ENCODE measurements at places on chromosomes 13 and 19. TPM values are rescaled to one million over a fixed set of nuclear protein-coding genes. Genes with fewer than 3 reads are reported as not detected.

Gene CYP4F2
- not detected for total RNA-seq

Gene MAB21L1
- total RNA-seq = 3.7 TPM

Gene CPB2
- total RNA-seq = not detected

Gene TUBA3C
- total RNA-seq = not detected

Gene TPGS1
- total RNA-seq = 68.7 TPM

Gene SPIB
- not detected for total RNA-seq

Gene SIGLEC12
- not detected for total RNA-seq

Gene ZNF793
- not detected for total RNA-seq

Gene TSSK6
- total RNA-seq = 0.74 TPM

Gene KCNJ14
- total RNA-seq = 0.53 TPM

Gene TUBB4A
- total RNA-seq = not detected

Gene DENND1C
- not detected for total RNA-seq

Gene DYRK1B
- 1.9 TPM for total RNA-seq

Gene KIR3DL1
- total RNA-seq = not detected

Gene FOSB
- total RNA-seq = 1.1 TPM

Gene LRRC63
- not detected for total RNA-seq

Gene ZNF442
- 1.1 TPM for total RNA-seq

Gene IGFL3
- total RNA-seq = not detected

All from SJSA1 (cell line).